ENCODE measurements at places on chromosomes 3 and 15. TPM values are rescaled to one million over a fixed set of nuclear protein-coding genes. Genes with fewer than 3 reads are reported as not detected.

DNA sequence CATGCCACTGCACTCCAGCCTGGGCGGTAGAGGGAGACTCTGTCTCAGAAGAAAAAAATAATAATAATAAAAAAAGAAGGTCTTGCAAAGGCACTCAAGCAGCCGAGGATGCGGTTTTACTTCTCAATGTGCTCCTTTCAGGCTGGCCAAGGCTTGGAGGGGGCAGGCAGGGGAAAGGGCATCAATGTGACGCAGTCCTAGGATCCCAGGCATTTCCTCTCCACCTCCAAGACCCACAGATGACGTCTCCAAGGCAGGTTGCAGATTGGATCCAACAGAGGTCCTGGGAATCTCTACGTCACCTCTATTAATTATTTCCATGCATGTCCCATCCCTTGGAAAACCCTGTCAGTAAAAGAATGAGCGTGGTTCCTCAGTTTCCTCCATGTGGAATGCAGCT is 56.2 kb downstream of the FAM43A start:
- no peak for DNase-seq

GRCh38 chr3:157618075-157618760 is 115.0 kb upstream of the VEPH1 start:
- peak; percentile 71 for DNase-seq

GRCh38 chr3:10281951-10282350 is 10.8 kb downstream of the GHRL start:
- peak; percentile 51 for DNase-seq

GRCh38 chr15:47961401-47962090 is 159.2 kb upstream of the SLC24A5 start:
- DNase-seq = no peak

DNA sequence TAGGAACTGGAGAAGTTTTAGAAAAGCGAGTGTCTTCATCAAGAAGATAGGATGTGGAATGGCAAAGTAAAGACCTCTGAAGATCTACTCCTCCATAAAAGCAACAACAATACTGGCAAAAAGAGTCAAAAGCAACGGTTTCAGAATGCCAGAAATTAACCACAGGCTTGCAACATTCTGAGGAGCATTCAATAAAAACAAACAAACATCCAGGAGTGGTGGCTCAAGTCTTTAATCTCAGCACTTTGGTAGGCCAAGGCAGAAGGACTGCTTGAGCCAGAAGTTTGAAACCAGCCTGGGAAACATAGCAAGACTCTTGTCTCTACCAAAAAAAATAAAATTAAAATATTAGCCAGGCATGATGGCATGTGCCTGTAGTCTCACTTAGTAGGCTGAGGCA is 143.2 kb upstream of the HACD2 start:
- peak; percentile 41 for DNase-seq

DNA sequence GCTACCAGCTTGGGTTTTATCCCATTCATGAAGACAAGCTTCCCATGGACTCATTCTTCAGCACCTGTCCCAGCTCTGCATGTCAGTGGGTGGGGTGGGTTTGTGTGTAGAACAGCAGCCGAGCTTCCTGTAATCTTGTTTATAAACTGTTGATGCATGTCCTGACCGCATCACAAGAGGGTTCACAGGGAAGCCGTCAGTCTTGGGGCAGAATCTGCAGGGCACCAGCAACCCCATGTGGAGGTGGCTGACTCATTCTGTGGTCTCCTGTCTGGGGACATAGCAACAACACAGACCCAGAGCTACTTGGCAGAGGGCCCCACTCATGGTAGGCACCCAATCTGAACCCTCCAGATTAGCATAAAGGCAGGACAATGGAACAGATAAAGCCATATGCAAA is 35.6 kb downstream of the DAPK2 start:
- DNase-seq = peak; percentile 62

- DNase-seq = no peak
These were observed 12.2 kb downstream of the CLN6 start for GRCh38 chr15:68217341-68217740.

DNA sequence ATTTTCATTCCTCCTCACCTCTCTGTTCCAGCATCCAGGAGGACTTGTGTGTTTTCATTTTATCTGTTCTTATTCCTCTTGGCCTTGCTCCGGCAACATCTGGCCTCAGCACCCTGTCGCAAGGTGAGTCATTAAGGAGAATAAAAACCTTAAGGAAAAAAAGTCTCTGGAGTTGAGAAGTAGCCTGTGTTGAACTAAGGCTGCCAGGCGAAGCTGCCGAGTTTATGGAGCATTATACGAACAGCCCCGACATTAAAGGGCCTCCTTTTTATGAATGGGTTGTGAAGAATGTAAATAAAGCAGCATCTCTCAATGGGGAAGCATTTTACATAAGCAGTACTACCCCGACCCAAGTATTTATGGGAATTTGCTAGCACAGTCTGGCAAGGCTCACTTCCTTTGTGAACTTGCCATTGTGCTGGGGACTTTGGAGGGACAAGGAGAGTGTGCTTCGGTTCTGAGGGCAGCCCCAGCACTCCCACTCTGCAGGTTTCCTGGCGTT is 4.7 kb downstream of the BAHD1 start:
- DNase-seq = peak; percentile 90

DNA sequence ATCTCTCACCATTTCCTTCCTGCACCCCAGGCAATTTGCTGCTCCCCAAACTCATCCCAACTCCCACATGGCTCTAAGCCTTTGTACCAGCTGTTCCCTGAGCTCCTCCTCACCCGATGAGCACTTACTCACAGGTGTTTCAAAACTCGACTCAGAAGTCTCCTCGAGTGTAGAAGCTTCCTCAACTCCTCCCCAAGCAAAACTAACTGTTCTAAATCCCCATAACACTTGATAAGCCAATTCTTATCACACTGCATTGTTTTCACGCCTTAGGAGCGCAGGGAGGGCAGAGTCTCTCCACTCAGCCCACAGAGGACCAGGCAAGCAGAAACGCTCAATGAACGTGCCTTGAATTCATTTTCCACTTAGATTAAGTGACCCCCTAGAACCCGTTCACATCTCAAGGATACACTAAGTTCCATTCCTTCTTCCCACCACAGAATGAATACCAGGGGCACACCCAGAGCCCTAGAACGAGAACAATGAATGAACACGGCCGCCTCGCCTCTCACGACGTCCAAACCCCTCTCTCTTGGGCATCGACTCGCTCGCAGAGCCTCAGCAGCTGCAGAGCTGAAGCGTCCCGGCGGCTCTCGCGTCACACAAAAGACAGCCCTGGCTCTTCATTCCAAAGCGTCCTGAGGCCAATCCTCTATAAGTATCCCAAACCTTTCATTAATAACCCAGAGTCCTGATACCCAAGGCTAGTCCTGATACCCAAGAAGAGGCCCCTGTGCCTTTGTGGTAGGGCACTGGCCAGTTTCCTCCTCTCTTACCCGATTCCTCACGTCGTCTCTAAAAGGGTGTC is 1.1 kb downstream of the RAF1 start:
- peak; percentile 55 for DNase-seq

DNA sequence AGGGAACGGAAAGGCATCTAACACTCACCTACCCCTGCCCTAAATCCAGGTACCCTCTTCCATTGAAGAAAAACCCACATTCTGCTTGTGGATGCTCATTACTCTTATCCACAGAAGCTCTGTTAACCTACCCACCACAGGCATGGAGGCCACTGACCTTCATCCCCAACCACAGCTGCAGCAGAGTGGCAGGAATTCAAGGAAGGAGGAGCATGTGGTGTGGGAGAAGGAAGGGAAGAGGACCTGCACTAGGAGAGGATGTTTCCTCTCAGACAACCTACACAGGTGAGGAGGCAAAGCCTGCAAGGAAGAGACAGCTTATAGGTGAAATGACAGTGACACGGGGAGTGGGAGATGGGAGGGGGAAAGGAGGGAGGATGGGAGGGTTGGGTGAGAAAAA is 192.5 kb upstream of the TSC22D2 start:
- peak; percentile 45 for DNase-seq

DNA sequence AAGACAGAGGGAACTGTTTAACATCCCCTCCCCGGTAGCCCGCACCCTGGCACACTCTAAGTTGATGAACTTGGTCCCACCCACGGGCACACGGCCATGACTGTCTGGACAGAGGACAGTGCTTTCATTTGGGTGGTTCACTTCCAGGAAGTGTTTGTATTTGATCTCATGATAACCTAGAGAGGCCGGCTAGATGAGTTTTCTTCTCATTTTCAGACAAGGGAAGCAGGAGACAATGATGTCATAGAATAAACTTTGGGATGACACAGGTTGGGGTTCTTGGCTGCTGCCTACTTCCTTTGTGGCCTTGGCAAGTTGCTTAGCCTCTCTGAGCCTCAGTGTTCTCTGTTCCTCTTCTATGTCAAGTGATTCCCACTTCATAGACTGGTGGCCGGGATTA is 16.1 kb upstream of the LYSMD4 start:
- DNase-seq = peak; percentile 10

- DNase-seq = no peak
These were observed 78.1 kb downstream of the P3H2 start for GRCh38 chr3:190042558-190042957.

GRCh38 chr15:55434989-55435825 is 26.9 kb downstream of the PIERCE2 start:
- peak; percentile 64 for DNase-seq

GRCh38 chr3:156230278-156230900 is 110.0 kb downstream of the KCNAB1 start:
- no peak for DNase-seq

GRCh38 chr3:186080849-186081438 is 27.9 kb downstream of the ETV5 start:
- no peak for DNase-seq

GRCh38 chr15:94639701-94640100 is 408.3 kb downstream of the MCTP2 start:
- no peak for DNase-seq

DNA sequence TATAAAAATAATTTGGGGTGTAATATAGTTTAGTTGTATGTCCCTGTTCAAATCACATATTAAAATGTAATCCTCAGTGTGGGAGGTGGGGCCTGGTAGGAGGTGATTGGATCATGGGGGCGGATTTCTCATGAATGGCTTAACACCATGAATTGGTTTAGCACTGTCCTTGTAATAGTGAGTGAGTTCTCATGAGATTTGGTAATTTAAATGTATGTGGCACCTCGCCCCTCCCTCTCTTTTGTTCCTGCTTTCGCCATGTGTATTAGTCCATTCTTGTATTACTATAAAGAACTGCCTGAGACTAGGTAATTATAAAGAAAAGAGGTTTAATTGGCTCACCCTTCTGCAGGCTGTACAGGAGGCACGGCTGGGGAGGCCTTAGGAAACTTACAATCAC is 83.9 kb downstream of the ANXA2 start:
- DNase-seq = no peak

DNA sequence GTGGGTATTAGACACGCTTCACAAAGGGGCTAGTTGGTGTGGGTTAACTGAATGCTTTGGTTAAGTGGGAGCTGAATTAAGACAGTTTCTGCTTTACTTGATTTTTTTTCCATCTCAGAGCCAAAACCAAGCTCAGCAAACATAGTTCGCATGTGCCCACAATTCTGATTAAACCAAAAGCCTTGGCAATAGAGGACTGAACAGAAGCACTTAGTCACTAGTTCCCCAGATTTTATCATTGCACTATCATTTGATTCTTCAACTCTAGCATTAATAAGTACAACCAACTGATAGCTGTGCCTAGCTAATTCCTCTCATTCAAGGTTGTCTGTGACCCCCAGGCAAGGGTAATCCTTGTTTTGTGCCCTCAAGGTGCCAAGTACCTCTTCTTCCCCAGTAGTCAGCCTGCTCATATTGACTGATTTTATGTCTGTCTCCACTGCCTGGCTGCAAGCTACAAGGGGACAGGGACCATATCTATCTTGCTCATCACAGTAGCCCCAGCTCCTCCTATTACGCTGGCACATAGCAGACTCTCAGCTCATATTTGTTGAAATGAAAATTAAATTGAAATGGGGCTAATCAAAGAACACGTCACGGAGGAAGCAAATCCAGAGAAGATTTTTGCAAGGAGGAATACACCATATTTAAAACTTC is 9.9 kb upstream of the ARHGEF3 start:
- no peak for DNase-seq

GRCh38 chr3:182046166-182046764 is 334.5 kb downstream of the SOX2 start:
- no peak for DNase-seq

DNA sequence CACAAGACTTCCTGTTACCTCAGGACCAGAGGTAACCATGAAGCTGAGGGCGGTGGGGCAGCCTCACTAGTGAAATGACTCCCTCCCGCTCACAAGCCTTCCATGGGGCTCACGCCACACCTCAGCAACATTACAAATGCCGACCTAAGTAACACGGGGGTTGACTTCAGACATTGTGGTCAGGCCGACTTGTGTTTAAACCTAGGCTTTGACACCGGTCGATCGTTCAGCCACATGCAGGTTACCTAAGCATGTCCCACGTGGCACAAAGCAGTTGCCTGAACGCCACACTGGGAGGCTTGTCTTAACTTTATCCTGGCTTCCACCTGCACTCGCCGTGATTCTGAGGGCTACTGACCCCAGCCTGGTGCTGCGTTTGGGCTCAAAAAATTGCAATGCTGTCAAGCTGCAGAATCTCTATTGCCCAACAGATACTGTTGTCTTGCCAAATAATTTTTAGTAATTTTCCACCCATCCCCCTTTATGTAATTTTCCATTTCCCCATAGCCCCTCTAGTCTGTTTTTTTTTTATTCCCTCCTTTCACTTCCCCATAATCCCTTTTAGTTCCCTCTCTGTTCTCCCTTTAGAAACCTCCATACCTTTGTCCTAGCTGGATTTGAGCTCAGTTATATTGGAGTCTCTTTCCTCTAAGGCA is 158.6 kb upstream of the RGMA start:
- no peak for DNase-seq

DNA sequence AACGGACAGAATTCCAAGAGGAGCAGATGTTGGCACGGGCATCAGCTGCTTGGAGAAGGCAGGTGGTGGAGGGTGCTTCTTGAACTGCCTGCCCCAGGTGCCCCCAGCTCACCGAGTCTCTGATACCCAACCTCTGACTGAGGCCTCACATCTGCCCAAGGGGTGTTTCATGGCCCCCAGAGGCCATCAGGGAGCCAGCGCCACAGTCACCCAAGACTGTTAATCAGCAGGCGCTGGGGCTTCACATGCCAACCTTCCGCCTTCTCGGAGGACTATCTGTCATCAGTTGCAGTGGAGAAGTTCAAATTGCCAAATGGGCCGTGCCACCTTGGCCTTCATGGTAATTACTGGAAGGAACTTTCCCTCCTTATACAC is 61.9 kb upstream of the SLC6A1 start:
- no peak for DNase-seq

The DUOXA1 gene
- not detected for total RNA-seq

The TAGLN3 gene
- 3.2 TPM for total RNA-seq

The AHSG gene
- not detected for total RNA-seq

The CCDC54 gene
- not detected for total RNA-seq

The CXCR6 gene
- under 0.01 TPM for total RNA-seq

The SLC22A14 gene
- not detected for total RNA-seq

The SLC2A2 gene
- not detected for total RNA-seq

The CACNA2D2 gene
- total RNA-seq = not detected

Measured in IMR-90 (cell line).